Activated CD4-positive, alpha-beta T cell treated with anti-CD3 and anti-CD28 coated beads, Interleukin-2, amount 10 ng/mL, durations not matched to agents 24 days and 14 days (primary cell): ENCODE measurements at places on chromosomes 4 and X. TPM values are rescaled to one million over a fixed set of nuclear protein-coding genes. Genes with fewer than 3 reads are reported as not detected.
A peak's percentile ranks its signal among the peaks of the same experiment; 100 is the strongest.

DNA sequence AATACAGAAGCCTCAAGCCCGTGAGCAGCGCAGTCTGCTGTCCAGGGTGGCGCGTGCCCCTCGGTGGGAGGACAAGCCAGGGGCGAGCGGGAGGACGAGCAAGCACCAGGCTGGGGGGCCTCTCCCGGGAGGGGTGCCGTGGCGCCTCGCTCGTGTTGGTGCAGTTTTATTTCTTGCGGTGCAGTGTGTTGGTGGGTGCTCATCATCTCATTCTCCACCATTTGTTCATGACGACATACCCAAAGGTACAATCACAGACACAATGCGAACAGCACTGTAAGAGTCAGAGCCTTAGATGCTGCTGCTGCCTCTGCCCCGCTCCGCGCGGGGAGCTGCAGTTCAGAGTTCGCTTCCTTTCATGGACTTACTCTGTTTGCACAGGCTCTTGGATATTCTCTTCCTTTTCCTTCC, 30.3 kb downstream of the RGS12 start:
- no peak overlapping the region for H3K27ac ChIP-seq
- H3K4me1 ChIP-seq: no peaks in the 10 kb centered on the region
- DNase-seq: no peak
- H3K4me3 ChIP-seq: no peak overlapping the region

DNA sequence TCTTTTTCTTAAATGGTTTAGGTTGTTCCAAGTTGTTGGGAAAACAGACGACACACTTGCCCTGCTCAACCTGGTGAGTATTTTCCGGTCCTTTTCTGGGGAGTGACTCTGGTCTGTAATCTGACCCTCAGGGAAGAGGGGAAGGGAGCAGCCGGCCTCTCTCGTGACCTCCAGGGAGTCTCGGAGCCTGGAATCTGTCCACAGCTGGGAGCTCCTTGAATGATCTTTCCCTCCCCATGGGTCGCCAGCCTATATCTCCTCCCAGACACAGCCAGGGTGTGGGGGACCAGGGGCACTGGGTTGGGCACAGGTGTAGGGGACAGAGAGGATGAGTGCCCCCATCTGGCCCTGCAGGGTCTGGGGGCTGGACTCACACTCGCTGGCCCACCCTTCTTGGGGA, 18.9 kb downstream of the TMEM175 start:
- DNase-seq: no peak
- H3K27ac ChIP-seq: no peak overlapping the region
- H3K27me3 ChIP-seq: no peaks in the 10 kb centered on the region

- H3K27me3 ChIP-seq: peaks cover 8% of the 10 kb centered on the region
- no peaks in the 10 kb centered on the region for H3K36me3 ChIP-seq
- peaks cover 1% of the 10 kb centered on the region for H3K4me1 ChIP-seq
- no peak overlapping the region for H3K4me3 ChIP-seq
- H3K27ac ChIP-seq: no peak overlapping the region
Measured at GRCh38 chr4:110510277-110510676, 34.3 kb downstream of the ENPEP start.

GRCh38 chr4:170716868-170717267, 627.1 kb upstream of the AADAT start:
- H3K4me1 ChIP-seq: no peaks in the 10 kb centered on the region
- no peaks in the 10 kb centered on the region for H3K36me3 ChIP-seq
- no peak overlapping the region for H3K27ac ChIP-seq
- H3K27me3 ChIP-seq: no peaks in the 10 kb centered on the region
- no peak for DNase-seq
- no peak overlapping the region for H3K4me3 ChIP-seq

- H3K4me3 ChIP-seq: no peak overlapping the region
- H3K27me3 ChIP-seq: no peaks in the 10 kb centered on the region
- no peaks in the 10 kb centered on the region for H3K4me1 ChIP-seq
- H3K27ac ChIP-seq: no peak overlapping the region
- H3K36me3 ChIP-seq: no peaks in the 10 kb centered on the region
- no peak for DNase-seq
Measured at GRCh38 chr4:61740886-61741285, 540.8 kb downstream of the ADGRL3 start.

- no peaks in the 10 kb centered on the region for H3K36me3 ChIP-seq
- no peak overlapping the region for H3K27ac ChIP-seq
- no peaks in the 10 kb centered on the region for H3K4me1 ChIP-seq
- no peak overlapping the region for H3K4me3 ChIP-seq
Measured at GRCh38 chr4:56206258-56206657, 181.0 kb downstream of the AASDH start.

DNA sequence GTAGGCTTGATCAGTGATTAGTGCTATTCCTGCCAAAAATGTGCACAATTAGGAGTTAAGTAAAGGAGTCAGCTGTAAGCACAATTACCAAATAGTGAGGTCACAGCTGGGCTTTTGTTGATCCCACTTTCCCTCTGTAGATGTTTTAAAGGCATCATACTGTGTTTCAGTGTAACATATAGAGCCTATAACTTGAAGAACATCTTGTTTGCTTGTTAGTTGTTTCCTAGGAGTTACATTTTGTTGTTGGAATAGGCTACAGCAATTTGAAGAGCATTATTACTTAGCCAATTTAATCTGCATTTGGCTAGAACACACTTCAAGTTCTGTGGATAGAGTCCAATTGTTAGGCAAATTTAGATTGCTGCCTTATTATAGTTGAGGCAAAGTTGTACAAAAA, 210.7 kb upstream of the MAD2L1 start:
- H3K27me3 ChIP-seq: no peaks in the 10 kb centered on the region
- H3K4me1 ChIP-seq: no peaks in the 10 kb centered on the region
- no peak overlapping the region for H3K4me3 ChIP-seq
- H3K36me3 ChIP-seq: no peaks in the 10 kb centered on the region
- no peak overlapping the region for H3K27ac ChIP-seq

DNA sequence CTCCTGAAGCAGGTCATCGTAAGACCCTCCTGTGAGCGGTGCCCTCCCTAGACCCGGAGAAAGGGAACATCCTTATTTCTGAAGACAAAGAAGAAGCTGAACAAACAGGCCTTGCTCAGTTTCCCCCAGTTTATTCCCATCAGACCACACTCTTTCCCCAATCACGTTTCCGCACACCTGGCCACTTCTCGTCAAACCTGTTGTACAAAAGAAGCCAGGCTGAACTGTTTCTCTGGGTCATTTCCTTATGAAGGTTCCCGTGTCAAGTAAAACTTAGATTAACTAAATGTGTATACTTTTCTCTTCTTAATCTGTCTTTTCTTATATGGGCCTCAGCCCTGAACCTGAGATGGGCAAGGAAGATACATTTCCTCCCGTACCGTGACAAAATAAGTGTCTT, 111.6 kb upstream of the ENPP6 start:
- peaks cover 2% of the 10 kb centered on the region for H3K36me3 ChIP-seq
- no peaks in the 10 kb centered on the region for H3K27me3 ChIP-seq

GRCh38 chr4:9769321-9769720, 12.1 kb upstream of the DRD5 start:
- no peak for DNase-seq
- H3K4me1 ChIP-seq: no peaks in the 10 kb centered on the region
- H3K36me3 ChIP-seq: no peaks in the 10 kb centered on the region
- H3K27me3 ChIP-seq: peaks cover 24% of the 10 kb centered on the region
- no peak overlapping the region for H3K4me3 ChIP-seq

DNA sequence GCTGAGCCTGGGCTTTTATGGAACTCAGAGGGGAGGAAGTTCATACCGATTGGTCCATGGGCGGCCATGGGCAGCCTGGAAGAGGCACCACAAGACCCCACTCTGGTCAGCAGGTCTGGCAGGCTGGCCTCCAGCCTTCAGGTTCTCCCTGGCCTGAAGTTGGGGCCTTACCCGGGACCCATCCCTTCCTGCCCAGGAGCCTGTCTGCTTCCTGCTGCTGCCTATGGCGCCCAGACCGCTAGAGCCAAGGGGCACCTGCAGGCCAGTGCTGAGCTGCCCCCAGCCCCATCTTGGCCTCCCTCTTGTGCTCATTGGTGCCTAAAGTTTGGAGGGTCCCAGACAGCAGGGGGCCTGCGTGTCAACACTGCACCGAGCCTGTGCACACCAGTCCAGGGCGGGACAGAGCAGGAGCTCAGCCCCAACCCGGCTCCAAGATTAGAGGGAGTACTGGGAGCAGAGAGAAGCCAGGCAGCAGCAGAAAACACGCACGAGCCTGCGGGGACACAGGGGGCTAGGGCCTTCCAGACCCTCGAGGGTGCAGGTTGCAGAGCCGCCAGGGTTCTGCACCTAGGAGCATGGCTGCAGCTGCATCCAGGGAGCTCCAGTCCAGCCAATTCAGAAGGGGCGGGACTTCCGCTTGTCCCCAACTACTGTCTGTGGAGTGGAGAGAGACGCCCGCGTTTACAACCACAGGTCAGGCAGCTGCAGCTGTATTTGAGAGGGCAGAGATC, 30.7 kb upstream of the ZNF280C start:
- no peak for DNase-seq
- H3K4me1 ChIP-seq: no peaks in the 10 kb centered on the region
- no peak overlapping the region for H3K27ac ChIP-seq
- no peak overlapping the region for H3K4me3 ChIP-seq
- peaks cover 7% of the 10 kb centered on the region for H3K27me3 ChIP-seq
- no peaks in the 10 kb centered on the region for H3K36me3 ChIP-seq

DNA sequence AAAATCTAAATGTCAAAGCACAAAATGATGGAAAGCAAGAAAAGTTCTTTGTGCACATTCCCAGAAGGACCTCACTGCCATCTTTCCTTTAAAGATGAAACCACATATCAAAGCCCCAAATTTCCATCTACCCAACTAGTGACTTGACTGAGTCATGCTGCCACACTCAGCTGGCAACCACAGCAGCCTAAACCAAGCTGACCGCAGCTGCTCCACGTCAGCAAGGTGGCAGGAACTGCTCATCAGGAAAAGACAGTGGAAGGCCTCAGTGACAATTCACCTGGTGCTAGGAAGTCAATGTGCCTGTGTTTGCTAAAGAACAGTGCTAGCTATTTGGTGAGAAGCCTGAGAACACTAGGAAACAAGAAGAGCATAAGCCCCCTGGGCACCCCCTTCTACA, 26.1 kb downstream of the ACOX3 start:
- H3K4me1 ChIP-seq: peaks cover 20% of the 10 kb centered on the region
- no peaks in the 10 kb centered on the region for H3K27me3 ChIP-seq
- peak overlapping the region; percentile 5 for H3K4me3 ChIP-seq
- peak; percentile 70 for DNase-seq
- peak overlapping the region; percentile 78 for H3K27ac ChIP-seq

DNA sequence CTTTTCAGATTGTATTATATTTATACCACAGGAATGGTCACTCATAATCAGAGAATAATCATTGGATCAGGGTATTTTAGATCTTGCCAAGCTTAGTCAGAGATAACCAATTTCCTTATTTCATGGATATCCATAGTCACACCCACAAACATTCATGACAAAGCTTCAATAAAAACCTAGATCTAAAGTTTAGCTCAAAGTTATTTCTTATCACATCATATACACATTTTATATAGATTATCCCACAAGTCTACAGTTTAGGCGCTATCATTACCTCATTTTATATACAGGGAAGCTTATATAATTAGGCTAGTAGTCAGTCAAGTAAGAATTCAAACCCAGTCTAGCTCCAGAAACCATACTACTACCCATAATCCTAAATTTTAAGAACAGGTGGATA, 82.3 kb downstream of the SLC10A7 start:
- no peak for DNase-seq
- no peak overlapping the region for H3K27ac ChIP-seq
- no peaks in the 10 kb centered on the region for H3K27me3 ChIP-seq
- H3K36me3 ChIP-seq: no peaks in the 10 kb centered on the region
- no peak overlapping the region for H3K4me3 ChIP-seq

DNA sequence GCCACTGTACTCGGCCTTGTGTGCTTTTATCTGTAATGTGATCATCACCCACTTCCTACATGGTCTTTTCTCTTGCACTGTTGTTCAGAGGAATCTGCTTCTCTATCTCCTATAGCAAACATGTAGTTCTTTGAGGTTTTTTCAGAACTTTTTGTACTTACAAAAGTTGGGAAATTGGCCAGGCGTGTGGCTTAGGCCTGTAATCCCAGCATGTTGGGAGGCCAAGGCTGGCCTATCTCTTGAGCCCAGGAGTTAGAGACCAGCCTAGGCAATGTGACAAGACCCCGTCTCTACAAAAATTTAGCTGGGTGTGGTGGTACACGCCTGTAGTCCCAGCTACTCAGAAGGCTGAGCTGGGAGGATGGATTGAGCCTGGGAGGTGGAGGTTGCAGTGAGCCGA, 30.4 kb downstream of the TAF1 start:
- no peak overlapping the region for H3K4me3 ChIP-seq
- H3K4me1 ChIP-seq: no peaks in the 10 kb centered on the region
- DNase-seq: no peak
- no peak overlapping the region for H3K27ac ChIP-seq
- H3K27me3 ChIP-seq: no peaks in the 10 kb centered on the region

DNA sequence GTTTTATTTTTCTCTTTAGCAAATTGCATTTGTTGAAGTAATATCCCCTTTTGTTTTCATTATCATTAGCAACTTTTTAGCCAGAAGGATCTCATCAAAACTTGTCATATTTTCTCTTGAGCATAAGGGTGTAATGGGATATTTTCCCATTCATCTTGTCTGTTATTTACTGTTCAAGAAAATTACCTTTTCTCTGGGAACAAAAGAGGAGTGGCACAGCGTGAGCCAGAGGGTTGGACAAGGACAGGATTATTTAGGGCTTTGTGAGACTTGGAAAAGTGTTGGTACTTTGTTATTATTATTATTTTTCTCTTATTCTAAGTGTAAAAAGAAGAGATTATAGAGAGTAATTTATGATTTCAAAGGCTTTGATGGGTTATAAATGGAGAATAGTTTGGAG, 135.9 kb downstream of the PRKX start:
- no peak overlapping the region for H3K27ac ChIP-seq
- DNase-seq: no peak

- H3K36me3 ChIP-seq: no peaks in the 10 kb centered on the region
- no peak overlapping the region for H3K4me3 ChIP-seq
- no peak overlapping the region for H3K27ac ChIP-seq
- DNase-seq: no peak
Measured at GRCh38 chr4:183738081-183738673, 79.1 kb downstream of the TRAPPC11 start.

GRCh38 chrX:9862525-9862924, 76.3 kb downstream of the SHROOM2 start:
- H3K27ac ChIP-seq: no peak overlapping the region
- no peak for DNase-seq
- H3K4me3 ChIP-seq: no peak overlapping the region
- H3K27me3 ChIP-seq: peaks cover 11% of the 10 kb centered on the region

GRCh38 chr4:105714071-105714521, 5.5 kb downstream of the GSTCD start:
- no peak overlapping the region for H3K27ac ChIP-seq
- H3K4me3 ChIP-seq: no peak overlapping the region
- H3K27me3 ChIP-seq: peaks cover 1% of the 10 kb centered on the region
- H3K4me1 ChIP-seq: peaks cover 6% of the 10 kb centered on the region
- DNase-seq: no peak
- H3K36me3 ChIP-seq: no peaks in the 10 kb centered on the region

The TMEM271 gene
- total RNA-seq: not detected in 2 replicates

The CDX4 gene
- not detected in 2 replicates for total RNA-seq

The PWWP3B gene
- total RNA-seq: not detected in 2 replicates

The SSX4B gene
- total RNA-seq: not detected in 2 replicates

The C4orf33 gene
- total RNA-seq: 6.2 and 7.7 TPM in 2 replicates

The FAM149A gene
- total RNA-seq: 0.33 TPM in 1 of 2 replicates, not detected in the other
